ENCODE measurements at places on chromosomes 3 and 15.
A peak's percentile ranks its signal among the peaks of the same experiment; 100 is the strongest.

DNA sequence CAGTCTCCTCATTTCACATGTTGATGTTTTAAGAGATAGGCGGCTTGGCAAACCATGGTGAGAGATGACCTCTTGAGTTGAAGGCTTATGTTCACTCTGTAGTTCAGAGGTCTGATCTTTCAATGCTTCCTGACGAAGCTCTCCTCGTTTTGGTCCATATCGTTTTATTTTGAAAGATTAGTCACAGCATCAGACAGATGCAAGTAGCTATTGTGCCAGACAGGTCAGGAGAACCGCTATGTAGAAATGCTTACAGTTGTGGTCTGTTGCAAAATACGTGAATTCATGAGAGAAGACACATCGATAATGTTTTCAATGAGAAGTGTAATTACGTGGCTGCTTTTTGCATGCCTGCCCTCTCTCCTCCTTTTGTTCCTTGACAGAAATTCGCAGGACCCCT lies 47.5 kb downstream of the CHL1 start:
- no peak for DNase-seq

- no peak for DNase-seq
Observed at GRCh38 chr15:25372298-25372697, 66.5 kb downstream of the UBE3A start.

DNA sequence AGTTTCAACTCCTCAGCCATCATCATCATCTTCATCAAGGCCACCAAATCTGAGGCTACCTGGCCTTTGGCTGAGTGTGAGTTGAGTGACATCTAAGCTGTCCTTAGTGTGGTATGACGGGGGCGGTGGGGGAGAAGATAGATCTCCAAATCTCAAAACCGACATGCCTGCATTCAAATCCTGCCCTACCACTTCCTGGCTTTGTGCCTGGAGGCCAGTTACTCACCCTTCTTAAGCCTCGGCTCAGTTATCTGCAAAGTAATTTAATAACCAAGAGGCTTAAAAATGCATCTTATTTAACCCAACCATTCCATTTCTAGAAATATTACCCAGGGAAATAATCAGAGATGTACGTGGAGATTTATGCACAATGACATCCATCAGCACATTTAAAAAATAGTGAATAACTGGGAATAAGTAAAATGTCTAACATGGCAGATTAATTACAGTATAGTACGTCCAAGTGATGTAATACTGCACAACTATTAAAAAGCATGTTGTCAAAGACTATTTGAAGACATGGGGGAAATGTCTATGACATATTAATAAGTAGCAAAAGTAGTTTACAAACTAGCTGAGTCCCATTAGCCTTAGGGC lies 167.4 kb downstream of the NTRK3 start:
- DNase-seq: no peak

DNA sequence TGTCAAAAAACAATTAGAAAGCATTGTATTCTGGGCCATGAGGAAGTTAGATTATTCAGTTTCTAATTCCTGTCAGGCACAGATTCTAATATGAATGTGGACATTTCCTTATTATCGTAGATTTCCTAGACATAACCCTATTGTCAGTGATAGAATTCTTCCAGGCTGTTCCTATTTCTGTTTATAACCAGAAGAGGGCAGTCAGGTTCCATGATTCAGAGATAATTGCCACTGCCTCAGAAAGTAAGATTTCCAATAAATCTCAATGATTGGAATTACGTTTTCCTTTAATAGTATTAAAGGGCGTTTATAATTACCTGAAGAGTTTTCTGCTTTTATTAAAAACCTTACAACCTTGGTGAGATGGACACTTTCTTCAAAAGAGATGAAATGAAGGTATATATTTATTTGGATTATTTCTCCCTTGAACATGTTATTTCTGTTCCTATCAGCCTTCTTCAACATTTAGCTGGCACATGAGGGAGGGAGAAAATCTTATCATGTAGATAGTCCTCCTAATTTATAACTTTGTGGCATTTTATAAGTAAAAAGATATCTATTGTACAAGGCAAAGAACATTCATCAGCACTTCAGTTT lies 439.2 kb downstream of the MCTP2 start:
- DNase-seq: peak; percentile 31

DNA sequence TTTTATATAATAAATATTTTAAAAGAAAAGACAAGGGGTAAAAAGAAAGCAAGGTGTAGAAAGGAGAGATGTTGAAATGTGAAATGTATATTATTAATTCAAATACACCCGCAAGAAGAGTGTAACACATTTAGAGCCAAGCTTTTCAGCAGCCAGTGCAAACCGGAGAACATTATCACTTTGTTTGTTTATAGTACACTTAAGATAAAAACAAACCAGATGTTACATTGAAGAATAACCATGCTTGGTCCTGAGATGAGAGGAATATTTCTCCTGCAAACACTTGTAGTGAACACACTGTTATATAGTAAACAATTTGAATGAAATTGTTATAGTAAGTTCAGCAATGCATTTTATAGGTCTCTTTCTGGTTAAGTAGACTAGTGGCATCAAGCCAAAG lies 1441.5 kb downstream of the OTOL1 start:
- DNase-seq: no peak

DNA sequence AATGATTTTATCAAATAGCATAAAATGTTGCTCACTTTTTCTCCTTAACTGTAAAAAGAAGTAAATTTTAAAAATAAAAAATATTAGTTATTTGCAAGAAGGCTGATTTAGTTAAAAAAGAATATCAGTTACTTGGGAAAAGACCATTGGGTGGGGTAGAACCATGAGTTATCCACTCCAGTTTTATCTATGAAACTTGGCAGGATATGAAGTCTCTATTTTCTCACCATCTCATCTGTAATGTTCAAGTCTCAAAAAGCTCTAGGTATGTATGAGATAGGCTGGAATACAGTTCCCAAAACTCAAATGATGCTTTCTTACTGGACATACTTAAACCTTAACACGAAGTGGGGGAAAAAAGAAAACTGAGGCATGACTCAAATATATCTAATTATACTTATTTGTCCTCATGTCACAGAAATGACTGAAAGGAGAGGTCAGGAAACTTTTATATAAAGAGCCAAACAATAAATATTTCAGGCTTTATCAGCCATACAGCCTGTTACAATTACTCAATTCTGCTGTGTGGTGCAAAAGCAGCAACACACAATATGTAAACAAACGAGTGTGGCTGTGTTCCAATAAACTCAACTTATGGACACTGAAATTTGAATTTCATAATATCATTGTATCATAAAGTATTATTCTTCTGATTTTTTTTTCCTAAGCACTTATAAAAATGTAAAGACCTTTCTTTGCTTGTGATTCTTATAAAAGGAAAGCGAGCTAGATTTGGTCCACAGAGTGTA lies 131.8 kb downstream of the TBL1XR1 start:
- DNase-seq: no peak

DNA sequence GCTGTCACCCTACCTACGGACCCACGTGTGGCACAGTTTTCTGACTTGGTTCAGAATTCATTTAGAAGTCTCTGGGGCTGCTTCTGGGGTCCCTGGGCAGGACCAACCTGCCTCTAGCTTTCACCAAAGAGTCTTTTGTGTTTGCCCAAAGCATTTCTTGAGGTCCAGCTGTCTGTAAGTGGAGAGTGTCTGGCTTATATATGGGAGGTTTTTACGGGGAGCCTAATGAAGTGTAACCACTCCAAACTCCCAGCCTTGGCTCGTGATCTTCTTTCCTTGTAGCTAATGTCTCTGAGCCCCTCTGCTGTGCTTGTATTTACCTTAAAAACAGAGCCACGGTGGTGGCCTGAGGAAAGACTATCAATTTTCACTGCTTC lies 109.0 kb upstream of the CTDSPL start:
- DNase-seq: no peak

GRCh38 chr15:98966091-98966787 lies 41.4 kb downstream of the PGPEP1L start:
- DNase-seq: no peak

DNA sequence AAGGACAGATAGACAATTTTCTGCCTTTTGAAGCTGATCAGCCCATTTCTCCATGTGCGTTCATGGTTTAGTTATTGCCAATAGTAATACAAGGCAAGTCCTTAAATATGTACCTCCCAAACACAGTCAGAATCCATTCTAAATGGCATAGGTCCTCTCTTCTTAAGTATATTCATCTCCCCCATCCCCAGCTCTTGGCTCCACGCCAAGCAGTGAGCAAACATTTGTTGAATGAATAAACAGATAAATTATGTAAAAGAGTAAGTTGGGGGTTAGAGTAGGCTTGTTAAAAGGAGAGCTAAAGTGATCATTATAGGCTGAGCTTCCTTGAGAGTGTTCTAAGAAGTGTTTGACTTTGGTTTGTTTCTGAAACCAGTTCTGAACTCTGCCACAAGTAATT lies 241.3 kb downstream of the ITPR1 start:
- DNase-seq: peak; percentile 60

DNA sequence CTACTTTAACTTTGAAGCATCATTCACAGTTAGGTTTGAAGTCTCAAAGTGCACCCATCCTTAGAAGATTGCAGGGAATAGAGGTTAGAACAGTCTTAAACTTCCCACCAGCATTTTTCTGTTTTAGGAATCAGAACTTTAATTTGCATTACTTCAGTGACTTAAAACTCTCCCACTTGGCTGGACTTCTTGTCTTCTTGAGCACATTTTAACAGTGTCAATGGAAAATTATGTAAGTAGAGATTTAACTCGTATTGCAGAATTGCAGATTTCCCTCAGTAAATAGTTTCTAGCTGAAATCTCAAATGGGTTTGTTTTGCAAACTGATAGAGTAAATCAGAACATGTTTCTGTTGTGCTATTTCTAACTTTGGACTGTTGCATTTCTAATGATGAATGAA lies 369.6 kb downstream of the OTOL1 start:
- DNase-seq: no peak

- no peak for DNase-seq
Observed at GRCh38 chr3:161682715-161683114, 186.1 kb downstream of the OTOL1 start.

- no peak for DNase-seq
Observed at GRCh38 chr3:25288413-25288812, 139.7 kb upstream of the RARB start.

DNA sequence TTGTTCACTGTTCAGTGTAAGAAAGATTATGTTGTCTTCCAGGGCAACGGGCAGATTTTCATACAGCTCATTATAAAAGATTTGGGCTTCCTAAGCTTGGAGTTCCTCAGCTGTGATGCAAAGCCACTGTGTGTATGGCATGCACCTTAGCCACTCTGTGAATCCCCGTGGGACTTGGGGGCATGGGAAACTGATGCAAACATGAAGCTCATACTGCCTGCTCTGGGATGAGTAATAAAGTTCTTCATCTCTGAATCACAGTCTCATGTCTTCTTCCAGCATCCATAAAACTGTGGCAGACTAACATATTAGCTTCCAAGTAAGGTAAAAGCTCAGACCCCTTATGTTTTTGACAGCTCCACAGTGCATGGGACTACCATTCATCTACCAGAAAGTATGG lies 154.3 kb upstream of the RORA start:
- DNase-seq: no peak

Measured in NCI-H2227 treated with DMSO at 0.1 percent for 48 hours (cell line).